PC-3 (cell line): ENCODE measurements at places on chromosomes 1 and 21.

- H3K27ac ChIP-seq: peak overlapping the region; percentile 71
- peaks cover 49% of the 10 kb centered on the region for H3K4me1 ChIP-seq
- no peaks in the 10 kb centered on the region for H3K27me3 ChIP-seq
These were observed 35.8 kb upstream of the RUNX1 start for GRCh38 chr21:35084869-35085268.

DNA sequence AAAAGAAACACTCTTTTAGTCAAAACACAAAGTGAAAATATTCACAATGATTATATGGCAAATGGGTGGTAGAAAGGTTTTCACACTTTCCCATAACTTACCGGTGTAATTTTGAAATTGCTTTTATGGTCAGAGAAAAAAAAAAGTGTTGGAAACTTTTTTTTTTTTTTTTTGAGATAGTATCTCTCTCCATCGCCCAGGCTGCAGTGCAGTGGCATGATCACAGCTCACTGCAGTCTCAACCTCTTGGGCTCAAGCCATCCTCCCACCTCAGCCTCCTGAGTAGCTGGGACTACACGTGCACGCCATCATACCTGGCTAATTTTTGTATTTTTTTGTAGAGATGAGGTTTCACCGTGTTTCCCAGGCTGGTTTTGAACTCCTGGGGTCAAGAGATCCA lies 3.3 kb downstream of the IFNGR2 start:
- H3K4me1 ChIP-seq: peaks cover 29% of the 10 kb centered on the region
- no peak overlapping the region for H3K4me3 ChIP-seq

- H3K4me1 ChIP-seq: no peaks in the 10 kb centered on the region
- no peak for DNase-seq
- H3K4me3 ChIP-seq: no peak overlapping the region
- H3K27me3 ChIP-seq: no peaks in the 10 kb centered on the region
- H3K36me3 ChIP-seq: peaks cover 25% of the 10 kb centered on the region
- no peak overlapping the region for H3K27ac ChIP-seq
These were observed 26.0 kb downstream of the TRAPPC10 start for GRCh38 chr21:44038063-44038462.

DNA sequence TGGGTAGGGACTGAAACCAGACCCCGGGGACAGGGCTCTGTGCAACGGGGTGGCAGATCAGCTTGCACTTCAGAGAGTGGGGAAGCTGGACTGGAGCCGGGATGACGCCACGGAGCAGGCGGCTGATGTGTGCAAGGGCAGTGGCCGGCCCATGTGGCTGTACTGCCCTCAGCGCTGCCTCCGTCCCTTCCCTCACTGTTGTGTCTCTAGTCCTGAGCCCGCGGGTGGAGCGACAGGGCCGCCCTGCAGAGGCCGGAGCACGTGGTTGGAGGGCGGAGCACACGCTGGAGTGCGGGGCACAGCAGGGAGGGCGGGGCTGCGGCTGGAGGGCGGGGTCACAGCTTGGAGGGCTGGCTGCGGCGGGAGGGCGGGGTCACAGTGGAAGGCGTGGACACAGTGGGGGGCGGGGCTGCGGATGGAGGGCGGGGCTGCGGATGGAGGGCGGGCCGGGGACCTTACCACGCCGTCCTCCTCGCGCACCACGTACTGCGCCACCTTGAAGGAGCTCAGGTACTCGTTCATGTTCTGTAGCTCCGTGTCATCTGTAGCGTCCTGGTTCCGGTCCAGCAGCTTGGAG lies 52.4 kb downstream of the CHD5 start:
- no peaks in the 10 kb centered on the region for H3K27me3 ChIP-seq
- no peaks in the 10 kb centered on the region for H3K36me3 ChIP-seq
- H3K4me1 ChIP-seq: no peaks in the 10 kb centered on the region
- peak; percentile 60 for DNase-seq

DNA sequence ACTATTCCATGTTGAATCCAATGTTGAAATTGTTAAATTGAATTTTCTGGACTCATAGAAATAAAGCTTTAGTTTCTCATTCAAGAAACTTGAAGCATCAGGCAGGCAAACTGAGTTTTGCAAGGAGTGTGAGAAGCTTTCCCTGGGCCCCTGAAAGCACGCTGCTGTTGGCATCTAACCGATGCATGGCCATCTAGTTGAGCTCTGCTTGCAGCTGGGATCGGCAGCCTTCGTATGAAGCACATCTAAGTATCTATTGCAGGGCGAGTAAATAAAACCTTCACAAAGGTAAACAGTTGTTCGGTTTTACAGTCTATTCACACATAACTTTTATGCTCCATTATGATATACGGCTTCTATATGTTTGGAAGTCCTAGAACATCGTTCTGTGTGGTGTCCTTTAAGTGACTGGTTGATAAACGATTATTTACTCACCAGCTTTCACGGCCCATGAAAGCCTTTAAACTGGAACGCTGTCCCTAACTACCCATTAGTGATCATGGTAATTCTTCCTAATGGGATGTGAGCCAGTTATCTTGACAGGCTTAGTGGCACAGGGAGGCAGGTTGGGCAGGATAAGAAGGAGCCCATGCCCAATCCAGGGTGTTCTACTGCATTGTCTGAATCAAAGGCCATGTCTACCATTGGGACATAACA lies 71.7 kb downstream of the SEC16B start:
- DNase-seq: no peak
- H3K4me1 ChIP-seq: no peaks in the 10 kb centered on the region
- peaks cover 15% of the 10 kb centered on the region; the same call in 1 of the 2 replicates for H3K27me3 ChIP-seq
- no peak overlapping the region for H3K4me3 ChIP-seq
- no peaks in the 10 kb centered on the region for H3K36me3 ChIP-seq

DNA sequence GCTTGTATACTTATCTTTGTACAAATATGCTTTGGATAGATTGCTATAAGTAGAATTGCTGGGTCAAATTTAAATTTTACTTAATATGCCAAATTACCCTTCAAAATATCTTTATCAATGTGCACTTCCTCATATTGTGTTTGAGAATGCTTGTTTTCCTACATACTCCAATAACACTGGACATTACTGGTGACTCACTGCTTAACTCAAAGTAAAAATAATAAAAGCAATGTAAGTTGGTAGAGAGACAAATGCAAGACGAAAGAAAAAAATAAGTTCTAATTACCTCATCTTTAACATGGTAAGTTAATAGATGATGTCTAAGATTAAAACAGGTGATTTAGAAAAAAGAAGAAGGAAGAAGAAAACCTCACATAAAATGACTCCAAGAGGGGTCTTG lies 7.9 kb upstream of the SH3GLB1 start:
- H3K27me3 ChIP-seq: no peaks in the 10 kb centered on the region
- no peak overlapping the region for H3K4me3 ChIP-seq
- no peak overlapping the region for H3K27ac ChIP-seq
- H3K36me3 ChIP-seq: no peaks in the 10 kb centered on the region

- peaks cover 22% of the 10 kb centered on the region for H3K4me1 ChIP-seq
- no peaks in the 10 kb centered on the region for H3K36me3 ChIP-seq
- peak; percentile 78 for DNase-seq
- no peak overlapping the region for H3K27ac ChIP-seq
These were observed 19.8 kb upstream of the MUTYH start for GRCh38 chr1:45359882-45360513.

DNA sequence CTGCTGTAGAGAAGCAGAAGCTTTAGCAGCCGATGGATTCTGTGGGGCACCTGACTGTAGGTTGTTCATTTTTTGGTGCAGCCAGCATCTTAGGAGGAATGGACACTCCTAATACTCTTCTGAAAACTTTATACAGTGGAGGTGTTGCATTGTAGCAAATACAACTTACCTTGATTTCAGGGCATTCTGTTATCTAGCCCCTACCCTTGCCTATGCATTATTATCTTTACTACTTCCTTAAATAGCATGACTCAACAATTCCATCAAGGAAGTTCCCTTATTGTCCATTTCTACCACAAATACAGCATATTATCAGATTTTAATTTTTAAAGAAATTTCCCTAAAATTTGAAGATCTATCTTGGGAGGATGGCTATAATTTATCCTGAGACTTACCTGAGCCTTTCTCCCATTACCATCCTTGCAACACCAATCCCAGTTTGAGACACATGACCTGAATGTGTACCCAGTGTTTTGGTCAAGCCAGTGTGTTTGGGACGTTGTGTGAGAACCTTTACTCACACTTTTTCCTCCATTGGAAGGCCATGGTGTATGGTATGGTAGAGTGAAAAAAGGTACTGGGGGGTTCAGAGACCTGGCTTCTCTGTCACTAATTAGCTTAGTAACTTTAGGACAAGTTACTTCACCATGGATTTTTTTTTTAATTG lies 9.2 kb downstream of the POU2F1 start:
- H3K36me3 ChIP-seq: no peaks in the 10 kb centered on the region
- peak; percentile 23 for DNase-seq
- no peak overlapping the region for H3K27ac ChIP-seq
- peaks cover 14% of the 10 kb centered on the region for H3K4me1 ChIP-seq

- DNase-seq: no peak
- peaks cover 64% of the 10 kb centered on the region for H3K27me3 ChIP-seq
These were observed 16.4 kb upstream of the LRRC52 start for GRCh38 chr1:165527251-165528007.
